Stimulated activated CD8-positive, alpha-beta memory T cell treated with anti-CD3 and anti-CD28 coated beads, Interleukin-7, amount 100 ng/mL, for 24 hours (primary cell): ENCODE measurements at places on chromosomes 3 and 15.

DNA sequence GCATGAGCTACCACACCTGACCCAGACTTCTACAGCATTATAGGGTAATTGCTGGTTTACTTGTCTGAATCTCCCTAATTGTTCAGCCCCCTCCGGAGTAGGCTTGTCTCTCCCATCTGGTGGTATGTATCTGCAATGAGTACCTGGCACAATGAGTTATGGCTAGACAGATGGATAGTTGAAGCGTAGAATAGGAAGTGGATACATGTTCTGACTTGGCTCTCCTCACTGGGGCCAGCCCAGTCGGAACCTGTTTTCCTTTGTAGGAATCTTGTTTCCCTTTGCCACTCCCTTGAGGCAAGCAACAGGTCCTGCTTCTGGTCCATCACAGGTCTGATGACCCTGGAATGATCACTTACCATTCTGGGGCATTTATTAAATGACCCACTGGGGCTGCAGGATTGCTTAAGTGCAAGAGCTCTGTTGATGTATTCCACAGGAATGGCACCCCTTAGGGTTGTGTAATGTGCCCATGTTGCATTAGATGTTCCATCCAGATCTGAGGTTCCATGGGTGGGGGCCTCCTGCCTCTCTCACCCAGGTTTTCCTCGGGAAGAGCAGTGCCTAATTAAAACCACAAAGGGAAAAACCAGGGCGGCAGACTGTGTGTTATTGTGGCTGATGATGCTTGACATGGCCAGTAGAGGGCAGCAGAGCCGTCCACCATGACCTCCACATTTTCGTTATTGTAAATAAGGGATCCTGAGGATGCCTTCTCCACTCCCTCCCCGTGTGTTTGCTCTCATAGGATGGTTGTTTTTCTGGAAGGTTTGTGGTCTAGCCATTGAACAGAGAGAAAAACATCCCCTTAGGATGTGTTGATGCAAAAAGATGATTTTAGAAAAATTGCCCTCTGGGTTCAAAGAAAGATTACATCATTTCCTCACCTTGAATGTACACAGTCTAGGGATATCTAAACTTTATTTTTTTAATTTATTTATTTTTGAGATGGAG, 58.0 kb downstream of the CMTM8 start:
- DNase-seq = no peak

DNA sequence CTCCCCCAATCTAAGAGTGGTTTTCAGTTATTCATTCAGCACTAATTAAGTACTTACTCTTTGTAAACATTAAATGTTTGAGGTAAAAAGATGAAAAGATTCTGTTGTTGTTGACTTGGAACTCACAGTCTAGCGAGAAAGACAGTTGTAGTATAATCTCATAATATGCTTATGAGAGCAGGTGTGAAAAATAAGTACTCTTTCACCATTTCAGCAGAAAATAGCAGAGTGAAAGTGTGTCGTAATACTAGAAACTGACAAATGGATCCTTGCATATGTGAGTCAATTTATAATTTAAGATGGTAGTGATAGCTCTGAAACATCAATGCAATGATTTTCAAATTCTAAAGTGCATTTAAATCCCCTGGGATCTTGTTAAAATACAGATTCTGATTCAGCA, 618.8 kb upstream of the CCDC54 start:
- DNase-seq = no peak

- no peak for DNase-seq
These were observed 164.5 kb downstream of the MEGF11 start for GRCh38 chr15:66089049-66089448.

- no peak for DNase-seq
These were observed 214.2 kb downstream of the NAALADL2 start for GRCh38 chr3:175073219-175073905.

- DNase-seq = no peak
These were observed 1.8 kb downstream of the MANF start for GRCh38 chr3:51386852-51387229.

GRCh38 chr3:197356275-197356674, 57.9 kb upstream of the DLG1 start:
- no peak for DNase-seq

DNA sequence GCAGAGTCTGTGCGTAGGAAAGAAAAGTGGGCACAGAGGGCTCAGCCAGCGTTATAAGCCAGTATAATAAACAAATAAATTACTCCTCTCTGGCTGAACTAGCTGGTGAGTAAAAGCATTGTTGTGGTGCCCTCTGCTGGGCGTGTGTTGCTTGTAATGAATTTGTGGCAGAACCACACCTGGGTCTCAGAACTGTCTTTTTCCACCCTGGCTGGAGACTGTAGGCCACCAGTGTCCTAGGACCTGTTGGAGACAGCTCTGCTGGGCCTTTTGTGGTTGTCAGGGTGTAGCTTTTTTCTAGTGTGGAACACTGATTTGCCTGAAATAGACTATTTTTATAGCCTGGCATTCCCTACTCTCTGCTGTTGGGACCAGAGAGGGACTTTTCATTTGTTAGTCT, 130.5 kb upstream of the EIF1B start:
- peak; percentile 35 for DNase-seq
